ENCODE measurements at places on chromosomes 12 and 14.

GRCh38 chr14:23694085-23694948 lies 58.2 kb downstream of the DHRS2 start:
- peak; percentile 8 for DNase-seq

- DNase-seq = no peak
Observed at GRCh38 chr12:106333756-106334155, 23.8 kb upstream of the POLR3B start.

DNA sequence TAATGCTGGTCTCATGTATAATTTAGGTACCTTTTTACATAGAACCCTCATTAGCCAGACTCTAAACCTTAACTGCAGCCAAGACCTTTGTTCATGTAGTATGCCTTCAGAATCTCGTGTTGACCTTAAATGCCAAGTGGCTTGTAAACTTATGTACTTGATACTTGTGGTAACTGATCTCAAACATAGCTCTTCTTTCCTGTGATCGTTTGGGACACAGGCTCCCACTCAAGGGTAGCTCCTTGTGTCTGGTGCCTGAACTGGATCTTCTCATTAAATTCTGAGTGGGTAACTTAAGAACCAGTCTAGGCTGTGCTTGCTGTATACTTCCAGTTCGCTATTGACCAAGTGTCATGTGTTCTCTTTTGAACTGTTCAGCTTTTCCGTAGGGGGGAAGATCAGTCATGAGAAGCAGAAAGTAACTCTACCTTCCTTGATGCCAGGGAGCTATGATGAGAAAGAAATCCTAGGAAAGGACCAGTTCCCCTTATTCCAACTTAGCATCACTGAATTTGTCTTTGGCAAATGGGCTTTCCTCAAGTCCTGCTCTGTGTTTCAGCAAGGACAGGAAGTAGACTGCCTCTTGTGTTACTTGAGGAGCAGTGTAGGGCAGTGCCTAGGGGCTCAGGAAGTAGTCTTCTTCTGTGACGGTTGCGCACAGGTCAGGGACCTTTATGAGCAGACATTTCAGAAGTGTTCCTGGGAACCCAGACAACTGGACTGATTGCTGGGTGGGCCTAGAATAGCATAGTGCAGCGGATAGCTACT lies 2.5 kb downstream of the LGALS3 start:
- DNase-seq = no peak

GRCh38 chr12:76848132-76848531 lies 30.7 kb downstream of the CSRP2 start:
- no peak for DNase-seq

All from H4 (cell line).